IMR-90 (cell line): ENCODE measurements at places on chromosomes 2 and 18. TPM values are rescaled to one million over a fixed set of nuclear protein-coding genes. Genes with fewer than 3 reads are reported as not detected.

The GKN1 gene
- not detected in 2 replicates for total RNA-seq

The PAX8 gene
- total RNA-seq, result 0.18 and 0.28 TPM in 2 replicates

The SNTG2 gene
- total RNA-seq, result under 0.01 and 0.56 TPM in 2 replicates

The EGR4 gene
- not detected in 2 replicates for total RNA-seq

The ARHGAP25 gene
- 0.28 and 0.36 TPM in 2 replicates for total RNA-seq

The RAD51AP2 gene
- total RNA-seq, result not detected in 2 replicates

The TLK1 gene
- total RNA-seq, result 12.5 TPM in 2 replicates

The CYTIP gene
- total RNA-seq, result not detected in 2 replicates

The ALK gene
- total RNA-seq, result not detected in 2 replicates

The IHH gene
- not detected in 2 replicates for total RNA-seq

The REG3G gene
- not detected in 2 replicates for total RNA-seq

The RIT2 gene
- total RNA-seq, result not detected in 2 replicates

The MROH2A gene
- total RNA-seq, result not detected in 2 replicates

The PCARE gene
- not detected in 2 replicates for total RNA-seq

The MC5R gene
- not detected in 2 replicates for total RNA-seq

The NPHP1 gene
- 1.8 and 2.8 TPM in 2 replicates for total RNA-seq

The ANKRD30BL gene
- not detected in 2 replicates for total RNA-seq

The PKP4 gene
- total RNA-seq, result 37.5 and 37.8 TPM in 2 replicates

The HOXD13 gene
- not detected in 2 replicates for total RNA-seq

The HMSD gene
- 0.28 and 0.36 TPM in 2 replicates for total RNA-seq

The NCKAP5 gene
- total RNA-seq, result 3.9 and 5.3 TPM in 2 replicates

The FMNL2 gene
- total RNA-seq, result 10.9 and 15.6 TPM in 2 replicates

The NOSTRIN gene
- total RNA-seq, result under 0.01 and 0.18 TPM in 2 replicates

The TRIM54 gene
- total RNA-seq, result under 0.01 TPM in 1 of 2 replicates, not detected in the other

The ANKRD30B gene
- not detected in 2 replicates for total RNA-seq

The PKDCC gene
- total RNA-seq, result 50.3 and 55.6 TPM in 2 replicates

The IL1F10 gene
- not detected in 2 replicates for total RNA-seq

The IL36G gene
- total RNA-seq, result not detected in 2 replicates

The TEX44 gene
- not detected in 2 replicates for total RNA-seq

The FER1L5 gene
- 0.28 and 0.36 TPM in 2 replicates for total RNA-seq

The NPPC gene
- 0.28 and 0.36 TPM in 2 replicates for total RNA-seq

The UCN gene
- not detected in 2 replicates for total RNA-seq

The CHRNG gene
- total RNA-seq, result not detected in 2 replicates

The OLA1 gene
- total RNA-seq, result 54.7 and 118 TPM in 2 replicates

The MATN3 gene
- 0.90 and 1.1 TPM in 2 replicates for total RNA-seq

The CTNNA2 gene
- not detected in 2 replicates for total RNA-seq

The MREG gene
- total RNA-seq, result 1.7 and 1.8 TPM in 2 replicates

The KCNF1 gene
- total RNA-seq, result 0.54 and 0.56 TPM in 2 replicates

The SOCS6 gene
- 53.9 and 57.4 TPM in 2 replicates for total RNA-seq

The GPR55 gene
- total RNA-seq, result not detected in 2 replicates

The IL1R2 gene
- total RNA-seq, result not detected in 2 replicates

The CIB4 gene
- not detected in 2 replicates for total RNA-seq

The POTEC gene
- not detected in 2 replicates for total RNA-seq

The EPC2 gene
- 22.6 and 26.1 TPM in 2 replicates for total RNA-seq

The KIF5C gene
- total RNA-seq, result 0.18 and 0.28 TPM in 2 replicates

The SATB2 gene
- 8.4 and 9.2 TPM in 2 replicates for total RNA-seq

The HAAO gene
- 0.18 TPM in 1 of 2 replicates, not detected in the other for total RNA-seq

The GFPT1 gene
- total RNA-seq, result 52.9 and 75.0 TPM in 2 replicates

The VSNL1 gene
- 0.28 and 0.36 TPM in 2 replicates for total RNA-seq

The TUBB8B gene
- not detected in 2 replicates for total RNA-seq

The SKOR2 gene
- total RNA-seq, result not detected in 2 replicates

The DAW1 gene
- 1.4 TPM in 2 replicates for total RNA-seq

The CYRIA gene
- total RNA-seq, result 1.7 and 3.8 TPM in 2 replicates
